GF-D8 (cell line): ENCODE measurements at places on chromosomes 11 and 22.

DNA sequence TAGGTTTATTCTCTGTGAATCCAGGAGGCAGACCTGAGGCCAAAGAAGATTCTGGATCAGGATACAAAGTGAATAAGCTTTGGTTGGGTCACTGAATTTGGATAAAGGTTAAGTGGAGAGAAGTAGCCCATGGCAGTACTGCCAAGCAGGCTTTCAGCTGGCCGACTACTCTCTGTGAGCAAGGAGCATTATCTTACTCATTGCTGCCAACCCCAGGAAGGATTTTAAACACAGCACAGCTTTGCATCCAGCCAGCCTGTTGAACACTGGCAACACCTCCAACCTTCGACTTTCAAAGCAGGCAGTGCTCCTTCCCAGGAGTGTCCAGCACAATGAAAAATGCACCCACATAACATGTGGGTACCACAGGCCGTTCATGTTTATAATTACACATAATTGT is 363.7 kb upstream of the SYN3 start:
- no peak for DNase-seq

DNA sequence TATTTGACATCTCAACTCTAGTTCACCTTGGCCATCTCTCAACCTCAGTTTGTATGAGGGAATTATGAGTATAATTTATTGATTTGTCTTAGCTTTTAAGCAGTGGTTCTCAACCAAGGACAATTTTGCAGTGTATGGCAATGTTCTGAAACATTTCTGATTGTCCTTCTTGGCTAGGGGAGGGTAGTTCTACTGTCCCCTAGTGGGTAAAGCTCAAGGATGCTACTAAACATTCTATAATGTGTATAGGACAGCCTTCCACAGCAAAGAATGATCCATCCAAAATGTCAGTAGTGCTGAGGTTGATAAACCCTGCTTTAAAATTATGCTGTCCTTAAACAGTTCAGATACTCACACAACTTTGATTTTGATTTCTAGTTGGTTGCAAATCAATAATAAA is 78.1 kb upstream of the ALKBH3 start:
- no peak for DNase-seq

DNA sequence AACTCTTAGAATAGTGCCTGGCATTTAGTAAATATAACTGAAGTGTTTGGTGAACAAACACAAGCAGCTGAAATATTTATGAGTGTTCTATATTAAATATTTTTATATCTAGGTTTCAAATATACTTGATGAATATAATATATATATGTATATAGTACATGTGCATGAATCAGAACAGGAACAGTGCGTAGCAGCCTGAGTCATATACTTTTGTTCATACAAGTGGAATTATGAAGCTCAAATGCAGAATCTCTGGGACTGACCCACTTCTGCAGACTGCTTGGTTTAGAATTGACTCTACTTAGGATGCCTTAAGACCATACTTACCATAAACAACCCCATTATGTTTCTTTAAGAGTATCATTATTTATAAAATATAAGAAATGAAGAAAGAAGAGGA is 997.8 kb upstream of the RAG2 start:
- no peak for DNase-seq

DNA sequence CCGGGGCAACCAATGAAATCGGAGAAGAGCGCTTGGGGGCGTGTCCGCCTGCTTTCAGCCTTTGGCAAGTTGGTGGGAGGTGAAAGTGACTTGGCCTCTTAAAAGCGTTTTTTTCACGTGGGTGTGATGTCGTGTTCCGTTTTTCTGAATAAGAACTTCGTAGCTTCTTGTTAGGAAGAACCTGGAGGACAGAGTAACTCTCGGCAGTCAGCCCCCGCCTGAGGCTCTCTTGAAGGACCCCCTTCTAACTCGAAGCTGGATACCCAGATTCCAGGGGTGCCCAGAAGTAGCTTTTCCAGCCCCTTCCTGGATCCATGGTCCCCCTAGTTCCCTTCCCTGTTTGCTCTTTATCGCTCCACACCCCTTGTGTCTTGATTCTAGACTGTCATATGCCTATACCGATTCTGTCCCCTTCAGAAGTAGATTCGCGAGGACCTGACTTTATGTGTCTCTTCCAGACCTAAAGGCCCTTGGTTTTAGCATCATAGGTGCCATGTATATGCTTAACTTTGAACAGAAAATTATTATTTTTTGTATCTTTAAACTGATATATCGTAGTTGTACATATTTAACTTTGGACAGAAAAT is 915 bp upstream of the OSBP start:
- peak; percentile 71 for DNase-seq

GRCh38 chr11:126029805-126030204 is 32.9 kb downstream of the CDON start:
- no peak for DNase-seq

- DNase-seq: no peak
Measured at GRCh38 chr11:130891326-130891725, 25.0 kb downstream of the SNX19 start.

- DNase-seq: no peak
Measured at GRCh38 chr11:123195188-123196059, at the start of gene CLMP. CLMP (minus strand) TSS chr11:123195248; CDS start chr11:123194940, 308 bp downstream.

DNA sequence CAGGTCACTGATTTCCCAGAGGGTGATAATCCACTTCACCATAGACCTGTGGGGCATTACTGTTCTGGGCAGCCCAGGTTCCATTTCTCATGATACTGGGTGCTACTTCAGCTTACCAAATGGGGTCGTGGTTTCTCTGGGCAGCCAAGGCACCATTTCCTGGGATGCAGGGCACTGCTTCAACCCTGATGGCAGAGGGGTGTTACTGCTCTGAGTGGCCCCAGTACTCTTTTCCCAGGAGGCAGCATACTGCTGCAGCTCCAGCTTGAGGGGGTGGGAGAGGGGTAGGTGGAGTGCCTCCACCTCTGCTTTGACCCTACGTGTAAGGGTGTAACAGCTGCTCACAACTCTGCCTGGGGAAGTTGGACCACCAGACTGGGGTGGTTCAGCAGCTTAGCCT is 51.1 kb downstream of the PRMT3 start:
- DNase-seq: no peak

DNA sequence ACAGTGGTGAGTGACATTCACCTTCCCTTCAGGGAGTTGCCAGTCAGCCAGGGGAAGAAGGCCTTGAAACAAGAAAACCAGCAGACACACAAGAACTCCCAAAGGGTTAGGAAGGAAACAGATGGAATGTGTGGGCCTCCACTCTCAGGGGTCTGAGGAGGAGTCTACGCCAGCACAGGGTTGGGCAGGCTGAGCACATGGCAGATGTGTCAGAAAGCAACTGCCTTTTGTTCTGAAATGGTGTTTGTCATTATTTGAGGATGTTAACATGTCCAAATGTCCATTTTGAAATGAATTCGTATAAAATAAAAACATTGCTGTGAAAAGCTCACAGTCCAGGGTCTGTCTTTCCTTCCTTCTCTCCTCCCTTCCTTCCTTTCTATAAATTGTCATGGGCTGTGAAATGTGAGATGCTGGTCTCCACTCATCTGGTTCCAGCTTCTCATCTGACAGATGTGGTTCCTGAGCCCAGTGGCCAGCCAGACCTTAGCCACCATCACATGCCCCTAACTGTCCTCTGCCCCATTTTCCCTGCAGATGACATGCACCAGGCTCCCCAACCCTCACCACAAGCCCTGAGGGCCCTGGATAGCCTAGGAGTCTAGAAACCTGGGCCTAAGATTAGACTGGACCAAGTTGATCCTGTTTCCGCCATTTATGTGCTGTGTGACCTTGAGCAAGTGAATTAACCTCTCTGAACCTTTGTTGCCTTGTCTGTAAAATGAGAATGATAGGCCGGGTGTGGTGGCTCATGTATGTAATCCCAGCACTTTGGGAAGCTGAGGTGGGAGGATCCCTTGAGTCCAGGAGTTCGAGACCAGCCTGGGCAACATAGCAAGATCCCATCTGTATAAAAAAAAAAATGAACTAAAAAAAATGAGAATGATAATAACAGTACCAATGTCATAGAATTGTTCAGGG is 56.2 kb upstream of the CRYBB3 start:
- DNase-seq: no peak

GRCh38 chr22:37244922-37245722 is 1.1 kb upstream of the RAC2 start:
- peak; percentile 79 for DNase-seq

GRCh38 chr11:36222831-36223635 is 66.2 kb downstream of the COMMD9 start:
- no peak for DNase-seq

GRCh38 chr22:44254811-44255210 is 57.9 kb downstream of the SHISAL1 start:
- DNase-seq: no peak

DNA sequence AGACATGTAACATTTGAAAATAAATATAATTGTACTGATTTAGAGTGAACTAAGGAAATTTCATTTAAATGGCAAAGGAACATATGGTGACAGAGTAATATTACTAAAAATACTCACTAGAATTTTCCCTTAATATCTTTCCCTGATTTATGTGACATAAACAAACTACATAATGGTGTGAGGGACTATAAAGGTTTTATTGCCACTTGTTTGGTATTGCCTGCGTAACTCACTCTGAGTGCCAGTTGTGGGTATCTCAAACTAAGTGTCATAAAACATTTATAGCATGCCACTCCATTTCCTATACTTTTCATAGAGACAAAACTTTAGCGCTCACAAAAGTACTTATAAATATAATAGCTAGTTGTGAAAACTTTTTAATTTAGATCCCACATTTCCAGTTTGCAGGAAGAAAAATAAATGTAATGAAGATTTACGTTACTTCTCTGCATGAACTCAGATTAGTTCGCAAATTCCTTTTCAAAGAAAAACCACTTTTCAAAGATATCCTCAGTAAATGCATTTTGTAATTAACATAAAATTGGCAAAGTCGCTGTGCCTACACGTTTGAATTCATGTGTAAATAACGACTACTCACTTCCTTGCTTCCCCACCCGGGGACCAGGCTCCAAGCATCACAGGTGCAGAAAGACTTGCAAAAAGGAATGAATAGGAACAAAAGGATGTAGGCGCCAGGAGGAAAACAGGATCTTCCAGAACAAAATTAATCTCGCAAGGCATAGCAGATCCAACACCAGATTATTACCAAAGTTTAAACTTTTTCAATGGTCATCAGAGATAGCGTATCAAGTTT is 1.6 kb upstream of the QSER1 start:
- DNase-seq: no peak

DNA sequence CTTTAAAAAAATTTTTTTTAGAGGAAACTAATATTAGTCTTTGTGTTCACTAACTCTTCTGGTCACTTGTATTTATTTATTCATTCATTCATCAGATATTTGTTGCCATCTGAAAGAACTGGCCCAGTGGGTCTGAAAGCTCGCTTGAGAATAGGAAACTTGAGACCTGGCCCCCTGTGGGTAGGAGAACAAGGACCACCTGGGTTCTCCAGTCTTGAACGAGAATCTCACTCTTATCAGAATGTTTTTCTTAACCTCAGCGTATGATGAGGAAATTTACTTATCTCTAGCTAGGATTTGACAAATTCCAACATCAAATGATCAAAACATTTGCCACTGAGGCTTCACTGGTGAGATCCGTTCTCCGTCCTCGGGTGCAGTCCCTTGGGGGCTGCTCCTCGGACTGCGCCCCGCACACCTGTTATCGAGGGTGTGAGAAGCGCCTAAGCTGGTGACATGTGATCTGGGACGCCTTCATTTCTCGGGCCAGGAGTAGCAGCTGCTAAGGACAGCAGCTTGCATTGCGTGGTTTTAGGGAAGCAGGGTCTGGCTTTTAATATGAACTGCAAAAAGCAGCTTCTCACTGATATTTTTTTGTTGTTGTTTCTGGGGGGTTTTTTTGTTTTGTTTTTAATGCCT is 6.3 kb downstream of the C22orf31 start:
- DNase-seq: no peak

DNA sequence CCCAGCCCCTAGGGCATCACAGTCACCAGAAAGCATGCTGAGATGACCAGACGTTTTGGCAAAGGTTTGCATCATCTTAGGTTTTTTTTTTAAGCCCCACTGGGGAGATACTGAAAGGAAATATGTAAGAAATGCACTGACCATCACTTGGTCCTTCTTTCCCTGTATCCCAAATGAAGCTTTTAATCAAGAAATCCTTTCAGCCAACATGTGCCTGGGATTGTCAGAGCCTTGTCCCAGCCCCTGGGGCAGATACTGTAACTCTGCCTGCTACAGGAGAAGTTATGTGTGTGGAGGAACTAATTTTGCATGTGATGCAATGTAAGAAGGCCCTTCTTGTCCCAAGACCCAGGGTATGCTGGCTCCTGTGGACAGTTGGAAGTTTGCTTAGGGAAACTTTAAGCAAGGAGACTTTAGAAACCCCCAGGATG is 65.6 kb downstream of the PPFIBP2 start:
- DNase-seq: no peak

DNA sequence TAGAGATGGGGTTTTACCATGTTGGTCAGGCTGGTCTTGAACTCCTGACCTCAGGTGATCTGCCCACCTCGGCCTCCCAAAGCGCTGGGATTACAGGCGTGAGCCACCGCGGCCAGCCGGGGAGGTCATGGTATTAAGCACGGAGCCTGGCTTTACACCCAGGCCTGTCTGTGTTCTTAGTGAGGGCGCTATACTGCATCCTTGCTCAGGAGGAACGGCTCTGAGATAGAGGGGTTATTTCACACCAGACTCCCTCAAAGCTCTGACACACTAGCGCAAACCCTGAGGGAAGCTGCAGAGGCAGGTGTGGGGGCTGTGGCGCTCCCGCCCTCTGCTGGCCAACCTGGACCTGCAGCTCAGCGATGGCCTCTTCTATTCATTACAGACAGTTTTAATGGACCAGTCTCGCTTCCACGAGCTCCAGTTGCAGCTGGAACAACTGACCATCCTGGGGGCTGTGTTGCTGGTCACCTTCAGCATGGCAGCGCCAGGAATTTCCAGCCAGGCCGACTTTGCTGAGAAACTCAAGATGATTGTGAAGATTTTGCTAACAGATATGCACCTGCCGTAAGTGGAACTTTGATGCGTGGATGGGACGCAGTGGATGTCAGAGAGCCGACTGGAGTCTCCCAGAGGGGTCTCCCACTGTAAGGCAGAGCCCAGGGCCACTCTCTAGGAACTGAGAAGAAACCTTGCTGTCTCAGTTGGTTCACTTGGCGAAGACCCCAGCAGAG is 26.2 kb downstream of the TCP11L1 start:
- DNase-seq: no peak

DNA sequence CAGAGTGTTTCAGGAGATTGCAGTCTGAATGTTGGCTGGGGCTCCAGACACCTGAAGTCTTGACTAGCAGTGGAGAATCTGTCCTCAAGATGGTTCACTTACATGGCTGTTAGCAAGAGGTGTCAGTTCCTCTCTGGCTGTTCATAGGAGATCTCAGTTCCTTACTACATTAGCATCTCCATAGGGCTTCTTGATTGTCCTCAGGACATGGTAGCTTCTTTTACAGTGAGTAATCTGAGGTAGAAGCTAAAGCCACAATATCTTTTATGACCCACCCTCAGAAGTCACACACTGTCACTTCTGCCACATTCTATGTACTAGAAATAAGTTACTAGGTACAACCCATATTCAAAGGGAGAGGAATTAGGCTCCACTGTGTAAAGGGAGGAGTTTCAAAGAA is 10.5 kb upstream of the PATL1 start:
- DNase-seq: no peak

GRCh38 chr22:48394787-48395186 is 1432.9 kb downstream of the BRD1 start:
- no peak for DNase-seq

- DNase-seq: no peak
Measured at GRCh38 chr11:34292111-34292510, 65.7 kb downstream of the ABTB2 start.
